ENCODE measurements at places on chromosomes 13 and 19.

- DNase-seq: no peak
Observed at GRCh38 chr13:42852136-42852535, 70.8 kb downstream of the FAM216B start.

GRCh38 chr13:20425819-20426219, 99.8 kb downstream of the CRYL1 start:
- DNase-seq: no peak

DNA sequence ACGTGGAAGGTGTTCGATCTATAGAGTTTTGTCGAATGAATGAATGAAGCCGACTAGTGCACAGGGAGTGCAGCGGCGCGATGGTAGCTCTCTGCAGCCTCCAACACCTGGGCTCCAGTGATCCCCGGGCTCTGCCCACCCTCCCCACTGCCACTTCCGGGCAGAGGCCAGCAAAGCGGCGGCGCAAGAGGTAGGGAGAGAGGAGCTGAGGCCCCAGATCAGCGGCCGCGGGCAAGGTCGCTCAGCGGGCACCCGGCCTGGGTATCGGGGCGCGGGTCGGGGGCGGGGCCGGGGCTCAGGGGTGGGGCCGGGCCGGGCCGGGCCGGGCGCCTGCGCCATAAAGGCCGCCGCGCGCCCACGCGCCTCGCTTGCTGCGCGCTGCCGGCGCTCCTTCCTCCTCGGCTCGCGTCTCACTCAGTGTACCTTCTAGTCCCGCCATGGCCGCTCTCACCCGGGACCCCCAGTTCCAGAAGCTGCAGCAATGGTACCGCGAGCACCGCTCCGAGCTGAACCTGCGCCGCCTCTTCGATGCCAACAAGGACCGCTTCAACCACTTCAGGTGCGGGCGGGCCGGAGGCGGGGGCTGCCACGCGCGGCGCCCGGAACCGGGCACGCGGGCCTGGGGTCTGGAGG, at the start of gene GPI:
GPI (plus strand) TSS at position 367 of the 633 bp plus-strand sequence; CDS start at position 438, 71 bp downstream.
- DNase-seq: peak; percentile 67

GRCh38 chr13:98738213-98738612, 14.3 kb downstream of the SLC15A1 start:
- DNase-seq: no peak

DNA sequence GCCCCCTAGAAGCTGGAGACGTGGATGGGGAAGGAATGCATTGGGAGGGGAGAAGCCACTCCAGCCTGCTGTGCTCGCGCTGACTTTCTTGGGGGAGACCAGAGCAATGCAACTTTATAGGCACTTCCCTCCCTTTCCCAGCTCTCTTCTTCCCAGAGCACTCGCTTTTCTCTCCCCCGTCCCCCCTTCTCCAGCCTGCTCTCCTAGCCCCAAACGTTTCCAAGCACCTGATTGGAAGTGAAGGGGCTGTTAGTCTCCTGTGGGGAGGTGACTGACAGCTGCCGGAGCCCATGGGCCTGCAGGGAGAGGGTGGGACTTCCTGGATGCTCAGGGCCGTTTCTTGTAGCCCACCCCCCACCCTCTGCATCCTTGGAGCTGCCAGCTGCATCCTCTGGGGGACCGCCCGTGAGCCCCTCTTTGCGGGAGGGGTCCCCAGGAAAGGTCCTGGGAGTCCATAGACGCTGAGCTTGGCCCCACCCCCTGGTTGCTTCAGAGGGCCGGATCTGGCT, 2.5 kb downstream of the HDGFL2 start:
- no peak for DNase-seq

- no peak for DNase-seq
Observed at GRCh38 chr19:44762038-44762437, 13.5 kb downstream of the BCL3 start.

- DNase-seq: no peak
Observed at GRCh38 chr13:50573066-50573465, 270.4 kb downstream of the DLEU7 start.

- DNase-seq: no peak
Observed at GRCh38 chr13:113653264-113654174, 4.5 kb downstream of the ATP4B start.

DNA sequence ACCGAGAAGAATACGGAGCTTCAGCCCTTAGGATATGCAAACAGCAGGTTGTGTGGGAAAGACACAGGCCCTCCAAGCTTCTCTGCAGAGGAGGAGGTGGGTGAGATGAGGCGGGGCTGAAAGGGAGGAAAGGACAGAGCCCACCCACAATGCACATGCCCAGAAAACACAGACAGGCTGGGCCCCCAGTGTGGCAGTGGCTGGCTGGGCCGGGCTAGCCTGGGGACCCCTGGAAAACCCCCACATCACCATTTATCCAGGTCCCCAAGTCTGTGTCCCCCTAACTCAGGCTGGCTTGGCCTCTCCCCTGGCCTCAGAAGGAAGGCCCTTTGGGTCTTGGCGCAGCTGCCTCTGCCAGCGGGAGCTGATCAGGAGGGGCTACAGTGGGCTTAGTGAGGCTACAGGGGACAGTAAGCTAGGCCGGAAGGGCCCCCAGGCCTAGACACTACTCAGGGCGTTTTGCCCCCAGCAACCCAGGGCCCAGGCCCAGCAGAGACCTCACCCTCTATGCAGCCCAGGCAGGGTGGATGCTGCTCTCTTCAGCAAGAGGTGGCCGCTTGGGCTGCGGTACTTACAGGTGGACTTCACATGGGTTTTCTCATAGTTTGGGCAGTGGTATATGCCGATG, 119.5 kb downstream of the TUBA3C start:
- DNase-seq: no peak

DNA sequence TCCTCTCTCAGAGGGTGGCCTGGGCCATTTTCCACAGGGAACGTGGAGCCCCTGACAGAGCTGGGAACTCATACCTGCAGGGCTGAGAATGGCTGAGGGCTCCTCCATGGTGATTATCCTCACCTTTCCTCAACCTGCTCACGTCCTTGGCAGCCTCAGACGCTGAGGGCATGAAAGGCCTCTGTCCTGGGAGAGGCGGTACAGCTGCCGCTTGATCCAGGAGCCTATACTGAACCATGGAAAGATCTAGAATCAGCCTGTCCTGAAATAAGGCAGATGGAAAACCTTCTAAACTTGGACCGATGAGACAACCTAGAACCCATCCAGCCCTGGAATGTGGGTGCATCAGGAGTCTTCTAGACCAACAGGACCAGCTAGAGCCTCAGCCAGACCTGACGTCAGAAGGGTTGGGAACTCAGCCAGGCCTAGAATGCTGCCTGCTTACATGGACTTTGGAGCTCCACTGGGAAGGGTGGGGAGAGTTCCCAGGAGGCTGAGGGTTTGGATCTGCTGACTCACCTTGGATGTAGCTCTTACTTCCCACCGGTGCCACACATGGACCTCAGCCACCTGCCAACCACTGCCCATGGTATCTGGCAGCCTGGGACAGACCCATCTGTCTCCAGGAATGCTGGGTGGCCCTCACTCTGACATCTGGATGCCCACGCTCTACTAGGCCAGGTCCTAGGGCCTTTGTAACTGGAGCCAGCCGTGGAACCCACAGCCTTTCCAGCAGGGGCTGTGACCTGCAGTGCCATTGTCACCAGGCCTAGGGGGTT, 7.5 kb downstream of the KCTD15 start:
- no peak for DNase-seq

DNA sequence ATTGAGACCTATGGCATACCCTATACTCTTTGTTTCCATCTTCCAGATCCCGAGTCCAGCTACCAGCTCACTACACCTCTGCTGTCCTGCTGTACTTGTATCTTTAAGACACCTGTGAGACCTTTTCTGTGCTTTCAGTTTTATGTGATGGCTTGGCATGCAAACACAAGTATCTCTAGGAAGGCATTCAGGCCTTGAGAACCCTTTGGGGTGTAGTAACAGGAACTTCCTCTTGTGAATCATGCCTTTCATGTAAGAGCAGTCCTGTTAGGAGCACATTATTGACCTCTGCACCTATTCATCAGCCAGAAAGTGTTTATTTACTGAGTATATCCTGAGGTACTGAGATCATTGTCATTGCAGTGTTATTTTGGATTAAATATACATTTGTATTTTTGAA, 87.0 kb upstream of the HTR2A start:
- DNase-seq: no peak

- DNase-seq: no peak
Observed at GRCh38 chr13:40770609-40770933, 419 bp downstream of the MRPS31 start.

GRCh38 chr19:5430237-5430636, 25.0 kb upstream of the ZNRF4 start:
- no peak for DNase-seq

GRCh38 chr19:35013820-35014754, 14.0 kb downstream of the GRAMD1A start:
- DNase-seq: no peak

DNA sequence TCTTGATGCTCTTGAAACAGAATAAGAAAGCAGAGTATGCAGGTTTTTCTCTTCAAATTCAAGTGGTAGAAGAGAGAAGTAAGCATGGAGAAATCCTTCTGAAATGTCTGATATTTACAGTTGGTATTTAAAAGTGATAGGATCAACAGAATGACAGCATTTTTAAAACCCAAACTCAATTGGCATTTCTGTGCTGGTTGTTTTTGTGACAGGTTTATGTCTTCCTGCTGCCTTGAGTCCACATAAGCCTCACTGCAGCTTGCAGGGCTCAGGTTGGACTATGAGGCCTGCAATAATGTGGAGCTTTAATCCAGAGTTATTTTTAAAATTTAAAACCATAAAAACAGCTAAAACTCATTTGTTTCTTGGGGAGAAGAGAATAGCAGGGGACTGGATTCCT, 105.1 kb downstream of the ZAR1L start:
- DNase-seq: no peak

DNA sequence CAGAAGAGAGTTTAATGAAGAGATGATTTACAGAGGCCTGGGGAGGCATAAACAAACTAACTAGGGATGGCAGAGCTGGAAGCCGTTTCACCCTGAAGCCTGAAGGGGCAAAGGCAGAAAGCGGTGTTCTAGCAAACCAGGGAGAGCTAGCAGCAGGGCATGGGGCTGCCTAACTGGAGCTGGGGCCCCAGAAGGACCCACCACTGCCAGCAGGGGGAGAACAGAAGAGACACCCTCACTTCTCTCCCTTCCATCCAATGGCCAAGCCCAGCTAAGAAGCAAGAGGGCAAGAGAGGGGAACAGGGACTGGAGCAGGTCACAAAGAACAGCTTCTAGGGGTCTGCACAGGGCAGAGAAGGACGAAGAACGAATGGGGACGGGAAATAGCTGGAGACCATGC, 195.5 kb downstream of the KATNAL1 start:
- DNase-seq: no peak

- no peak for DNase-seq
Observed at GRCh38 chr19:19447536-19448237, 42.2 kb downstream of the GATAD2A start.

DNA sequence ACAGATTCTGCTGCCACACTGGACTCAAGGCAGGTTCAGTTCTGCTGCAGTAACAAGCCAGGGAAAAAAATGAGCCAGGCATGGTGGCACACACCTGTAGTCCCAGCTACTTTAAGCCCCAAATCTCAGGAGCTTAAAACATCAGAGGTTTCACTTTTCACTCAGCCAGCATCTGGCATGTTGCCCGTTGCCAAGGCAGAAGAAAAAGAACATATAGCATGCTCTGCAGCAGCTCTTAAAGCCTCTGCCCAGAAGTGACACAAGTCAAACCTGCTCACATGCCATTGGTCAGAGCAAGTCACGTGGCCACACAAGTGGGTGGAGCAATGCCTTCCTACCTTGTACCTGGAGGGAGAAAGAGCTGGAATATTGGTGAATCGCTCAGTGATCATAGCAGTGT, 14.7 kb upstream of the ADGRE5 start:
- DNase-seq: peak; percentile 76

DNA sequence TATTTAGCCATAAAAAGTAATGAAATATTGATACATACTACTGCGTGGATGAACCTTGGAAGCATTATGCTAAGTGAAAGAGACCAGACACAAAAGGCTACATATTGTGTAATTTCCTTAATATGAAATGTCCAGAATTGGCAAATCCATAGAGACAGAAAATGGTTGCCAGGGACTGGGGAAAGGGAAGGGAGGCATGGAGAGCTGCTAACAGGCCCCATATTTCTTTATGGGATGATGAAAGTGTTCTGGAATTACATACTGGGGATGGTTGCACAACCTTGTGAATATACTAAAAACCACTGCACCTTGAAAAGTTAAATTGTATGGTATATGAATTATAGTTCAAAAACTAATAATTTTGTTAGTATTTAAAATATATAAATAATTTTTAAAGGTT, 3.6 kb downstream of the IFT88 start:
- no peak for DNase-seq

DNA sequence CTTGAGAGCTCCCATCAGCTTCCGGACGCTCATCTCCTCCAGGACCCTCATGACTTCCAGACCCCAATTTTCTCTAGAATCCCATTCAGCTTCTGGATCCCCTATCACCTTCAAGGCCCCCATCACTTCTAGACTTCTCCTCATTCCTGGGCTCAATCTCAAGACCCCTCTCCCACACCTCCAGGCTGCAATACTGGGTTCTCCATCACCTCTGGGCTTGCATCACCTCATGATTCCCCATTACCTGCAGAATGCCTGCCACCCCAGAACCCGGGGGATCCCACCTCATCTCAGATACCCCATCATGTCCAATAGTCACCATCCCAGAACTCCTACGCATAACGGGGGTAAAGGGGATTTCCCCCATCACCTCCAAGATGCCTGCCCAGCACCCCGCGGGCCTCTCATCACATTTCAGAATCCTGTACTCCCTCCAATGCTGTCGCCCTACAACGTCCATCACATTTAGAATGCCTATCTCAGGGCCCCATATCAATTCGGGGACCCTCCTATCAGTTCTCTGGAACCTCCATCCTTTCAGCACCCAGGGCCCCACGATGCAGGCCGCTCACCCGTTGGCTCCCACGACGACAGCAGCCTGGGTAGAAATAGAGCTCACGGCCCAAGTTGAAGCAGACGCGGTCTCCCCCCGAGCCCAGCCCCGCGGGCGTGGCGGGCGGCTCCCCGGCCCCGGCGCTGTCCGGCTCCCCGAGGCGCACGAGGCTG, 738 bp downstream of the DMWD start:
- DNase-seq: no peak

DNA sequence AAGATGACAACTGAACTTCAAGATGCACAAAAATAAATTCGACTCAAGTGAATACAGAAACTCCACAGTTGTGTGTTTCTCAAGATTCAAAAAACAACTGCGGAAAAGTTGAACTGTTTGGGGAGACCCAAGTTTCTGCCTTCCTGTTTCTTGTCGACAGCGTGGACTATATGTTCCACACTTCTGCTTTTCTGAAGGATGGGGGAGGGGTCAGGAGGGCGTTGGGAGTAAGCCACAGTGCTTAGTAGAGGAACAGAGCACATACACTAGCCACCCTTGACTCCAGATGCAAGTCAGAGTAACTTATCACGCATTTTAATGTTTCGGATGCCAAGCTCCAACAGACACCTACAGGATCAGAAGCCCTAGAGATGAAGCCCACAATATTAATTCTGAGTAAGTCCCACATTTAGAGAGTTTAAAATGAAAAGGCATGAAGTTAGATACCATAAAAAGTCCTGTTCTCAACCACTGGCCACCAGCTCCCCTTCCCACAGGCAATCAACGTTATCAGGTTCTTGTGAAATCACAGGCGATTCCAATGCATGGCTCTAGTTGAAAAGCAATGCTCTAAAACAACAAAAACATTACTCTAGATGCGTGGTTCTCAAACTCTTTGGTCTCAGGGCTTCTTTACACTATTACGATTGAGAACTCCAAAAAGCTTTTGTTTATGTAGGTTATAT, 4.2 kb downstream of the TUBGCP3 start:
- no peak for DNase-seq

GRCh38 chr19:31906111-31906871, 439.1 kb upstream of the ZNF507 start:
- DNase-seq: no peak
